ENCODE measurements at places on chromosomes 16 and 17.

- DNase-seq = no peak
Observed at GRCh38 chr16:90035902-90036301, 16.6 kb upstream of the DBNDD1 start.

GRCh38 chr17:56392321-56392720 lies 201.2 kb upstream of the NOG start:
- DNase-seq = peak; percentile 1

GRCh38 chr16:1596516-1596915 lies 15.4 kb downstream of the IFT140 start:
- no peak for DNase-seq

DNA sequence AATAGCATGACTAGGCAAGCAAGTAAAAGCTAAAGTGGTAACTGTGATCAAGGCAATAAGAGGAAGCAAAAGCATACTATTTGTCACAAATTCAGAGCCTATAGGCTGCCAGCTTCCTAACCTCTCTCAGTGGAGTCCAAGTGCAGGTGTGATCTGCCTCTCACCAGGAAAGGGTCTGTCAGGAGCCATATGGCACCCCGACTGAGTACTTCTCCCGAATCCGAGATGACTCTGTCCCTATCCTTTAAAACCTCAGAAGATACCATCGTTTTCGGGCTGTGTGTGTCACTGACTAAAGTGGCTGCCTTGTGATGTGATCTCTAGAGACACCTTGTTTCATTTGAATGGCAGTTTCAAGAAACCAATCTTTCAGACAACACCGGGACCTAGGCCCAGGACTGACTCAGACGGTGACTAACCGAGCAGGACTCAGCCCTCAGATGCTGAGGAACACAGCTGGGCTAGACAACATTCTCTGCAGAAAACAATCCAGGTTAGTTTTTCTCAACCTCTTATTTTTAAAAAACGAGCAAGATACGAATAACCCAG lies 63.6 kb downstream of the SMG6 start:
- DNase-seq = peak; percentile 97

DNA sequence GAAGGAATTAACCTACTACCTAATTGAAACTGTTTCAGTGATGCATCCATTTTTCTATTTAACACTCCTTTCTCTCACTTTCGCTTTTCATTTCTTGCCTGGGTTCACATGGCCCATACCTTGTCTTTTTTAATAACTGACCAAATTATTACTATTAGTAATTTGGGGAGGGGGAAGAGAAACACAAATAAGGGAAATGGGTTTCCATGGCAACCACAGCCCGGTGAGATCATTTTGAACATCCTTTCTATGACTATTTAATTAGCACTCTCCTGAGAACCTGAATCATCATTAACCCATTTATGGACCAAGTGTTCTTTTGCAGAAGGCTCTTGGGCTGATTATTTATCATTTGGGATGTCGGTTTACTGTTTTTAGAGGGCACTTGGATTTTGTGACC lies 628.2 kb upstream of the SALL1 start:
- no peak for DNase-seq

- DNase-seq = peak; percentile 67
Observed at GRCh38 chr16:31458073-31458843, 1.0 kb upstream of the ARMC5 start.

DNA sequence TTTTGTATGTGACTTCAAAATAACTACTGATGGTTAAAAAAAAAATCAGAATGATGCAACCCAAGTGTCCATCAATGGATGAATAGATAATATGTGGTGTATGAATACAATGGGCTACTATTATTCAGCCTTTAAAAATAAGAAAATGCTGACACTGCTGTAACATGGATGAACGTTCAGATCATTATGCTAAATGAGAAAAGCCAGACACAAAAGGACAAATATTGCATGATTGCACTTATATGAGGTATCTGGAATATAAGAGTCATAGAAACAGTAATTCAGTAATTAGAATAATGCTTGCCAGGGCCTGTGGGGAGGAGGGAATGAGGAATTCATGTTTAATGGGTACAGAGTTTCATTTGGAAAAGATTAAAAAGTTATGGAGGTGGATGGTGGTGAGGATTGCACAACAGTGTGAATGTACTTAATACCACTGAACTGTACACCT lies 25.4 kb downstream of the TENT4B start:
- DNase-seq = no peak

GRCh38 chr16:10181196-10182162 lies 749 bp downstream of the GRIN2A start:
- DNase-seq = peak; percentile 54

DNA sequence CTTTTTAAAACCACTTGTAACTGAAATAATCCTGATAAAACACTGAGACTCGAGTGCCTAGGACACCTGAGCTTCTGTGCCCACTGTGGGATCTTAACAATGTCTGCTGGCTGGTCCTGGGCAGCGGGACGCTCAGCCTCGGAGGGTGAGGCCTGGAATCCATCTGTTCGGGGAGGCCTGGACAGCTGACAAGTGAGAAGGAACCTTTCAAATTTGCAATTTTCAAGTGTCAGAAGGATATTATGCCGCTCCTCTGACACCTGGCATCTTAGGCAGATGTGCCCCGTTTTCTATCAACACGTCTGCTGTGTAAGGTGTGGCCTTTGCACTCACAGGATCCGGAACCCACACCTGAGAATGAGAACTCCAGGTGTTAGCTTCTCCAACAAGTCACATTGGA lies 33.1 kb upstream of the C16orf78 start:
- no peak for DNase-seq

DNA sequence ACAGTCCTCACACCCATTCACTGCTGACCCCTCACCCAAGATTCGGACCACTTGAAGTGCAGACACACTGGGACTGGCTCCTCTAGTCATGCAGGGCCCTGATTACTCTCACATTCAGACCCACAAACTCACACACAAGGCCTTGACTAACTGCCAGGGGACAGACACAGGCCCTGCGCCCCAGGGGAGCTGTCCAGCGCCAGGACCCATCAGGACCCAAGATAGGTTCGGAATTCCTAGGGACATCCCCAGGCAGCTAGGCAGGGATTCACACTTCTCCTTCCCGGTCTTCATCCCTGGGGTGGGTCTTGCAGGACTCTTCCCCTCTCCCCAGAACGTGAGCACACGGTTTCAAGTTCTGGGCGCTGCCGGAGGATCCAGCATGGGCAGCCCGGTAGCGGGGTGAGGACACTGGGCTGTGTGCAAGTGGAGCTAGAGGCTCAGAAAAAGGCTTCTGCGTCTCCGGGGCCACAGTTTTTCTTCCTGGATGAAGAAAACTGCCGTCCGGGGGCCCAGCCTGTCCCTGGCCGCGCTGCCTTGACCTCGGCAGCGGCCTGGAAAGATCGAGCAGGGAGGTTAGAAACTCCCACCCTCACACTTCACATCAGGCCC lies 1.6 kb downstream of the SEZ6 start:
- DNase-seq = peak; percentile 31
